ENCODE measurements at places on chromosomes 2 and 18.

DNA sequence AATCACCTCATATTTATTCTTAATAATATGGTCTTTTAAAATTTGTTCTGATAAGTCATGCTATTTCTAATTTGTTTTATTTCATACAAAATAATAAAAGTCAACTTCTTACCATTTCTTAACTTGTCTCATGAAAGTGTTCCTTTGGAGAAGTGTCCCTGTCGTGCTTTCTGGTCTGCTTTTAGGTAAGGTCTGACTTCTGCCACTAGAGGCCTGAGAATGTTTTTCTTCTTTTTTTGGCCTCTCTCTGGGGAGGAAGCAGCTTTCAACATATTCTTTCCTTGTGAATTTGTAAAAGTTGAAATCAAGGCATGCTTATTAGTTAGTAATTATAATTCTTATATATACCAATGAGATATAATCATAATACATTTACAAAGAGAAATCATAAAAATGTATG is 39.4 kb downstream of the MAP2 start:
- no peak for DNase-seq

GRCh38 chr2:124683536-124684428 is 658.7 kb downstream of the CNTNAP5 start:
- DNase-seq, result peak; percentile 67

DNA sequence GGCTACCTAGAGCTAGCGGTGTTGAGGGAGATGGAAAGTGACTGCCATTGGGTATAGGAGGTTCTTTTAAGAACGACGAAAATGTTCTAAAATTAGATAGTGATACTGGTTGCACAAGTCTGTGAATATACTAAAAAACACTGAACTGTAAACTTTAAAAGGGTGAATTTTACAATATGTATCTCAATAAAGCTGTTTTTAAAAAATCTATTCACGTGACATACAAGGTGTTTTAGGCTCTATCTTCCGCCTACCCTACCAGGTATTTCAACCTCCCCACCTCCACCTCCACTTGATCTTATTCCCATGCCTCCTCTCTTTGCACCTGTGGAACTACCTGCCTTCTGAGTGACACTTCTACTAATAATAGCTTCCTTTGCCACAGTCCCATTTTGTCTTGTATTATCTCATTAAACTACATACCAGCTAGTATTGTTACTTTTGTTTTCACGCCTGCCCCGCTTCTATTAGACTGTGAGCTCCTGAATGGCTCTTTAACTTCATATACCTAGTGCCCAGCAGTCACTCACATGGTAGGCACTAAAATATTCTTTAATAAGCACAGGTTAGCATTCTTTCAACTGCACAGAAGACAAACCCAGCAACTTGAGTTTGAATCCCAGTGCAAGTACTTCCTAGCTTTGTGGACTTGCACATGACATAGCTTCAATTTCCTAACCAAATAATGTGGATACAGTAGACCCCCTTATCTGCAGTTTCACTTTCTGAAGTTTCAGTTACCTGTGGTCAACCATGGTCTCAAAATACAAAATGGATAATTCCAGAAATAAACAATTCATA is 9.3 kb downstream of the ITSN2 start:
- no peak for DNase-seq

DNA sequence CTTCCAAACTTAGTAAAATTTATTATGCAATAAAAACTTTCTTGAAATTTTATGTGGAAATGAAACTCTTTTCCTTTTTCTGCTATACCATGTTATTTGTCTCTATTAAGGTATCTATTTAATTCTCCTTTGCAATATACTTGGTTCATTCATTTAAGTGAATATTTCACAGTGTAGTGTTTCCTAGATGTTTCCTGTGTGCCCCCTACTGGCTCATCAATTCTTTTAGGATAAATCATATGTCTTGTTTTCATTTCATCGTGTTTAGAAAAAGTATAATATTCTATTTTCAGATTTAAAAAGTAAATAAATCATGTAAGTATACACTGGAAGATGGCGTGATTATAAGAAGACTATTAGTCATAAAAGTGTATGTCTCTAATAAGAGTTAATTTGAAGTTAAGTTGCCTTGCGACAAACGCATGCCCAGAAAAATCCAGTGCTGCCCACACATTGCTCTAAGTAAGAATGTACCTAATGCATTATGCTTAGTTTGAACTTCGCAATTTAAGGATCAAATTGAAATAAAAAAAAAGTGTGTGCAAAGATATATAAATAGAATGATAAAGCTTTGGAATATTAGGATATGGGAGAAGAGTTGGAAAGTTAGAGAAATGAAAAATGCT is 525.4 kb downstream of the KCNJ3 start:
- DNase-seq, result peak; percentile 15

DNA sequence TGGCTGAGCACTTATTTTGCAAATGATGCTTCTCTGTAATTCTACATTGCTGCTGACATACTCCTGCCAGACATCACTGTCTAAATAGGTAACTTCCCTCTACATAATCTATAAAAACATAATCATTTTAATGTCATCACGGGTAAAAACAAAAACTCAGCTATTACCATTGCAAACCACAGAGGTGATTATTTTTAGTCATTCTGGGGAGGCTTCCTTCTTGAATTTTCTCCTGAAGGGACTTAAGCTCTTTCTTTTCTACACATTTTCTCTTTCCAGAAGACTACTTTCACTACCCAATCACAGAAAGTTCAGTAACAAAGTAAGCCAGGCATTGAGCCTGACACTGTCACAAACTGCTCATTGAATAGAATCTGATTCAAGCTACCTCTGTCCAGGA is 40.4 kb upstream of the NFU1 start:
- DNase-seq, result no peak

- DNase-seq, result no peak
Measured at GRCh38 chr18:75928706-75929105, 501.2 kb upstream of the SMIM21 start.

GRCh38 chr2:237256887-237257286 is 157.1 kb downstream of the COL6A3 start:
- DNase-seq, result no peak

DNA sequence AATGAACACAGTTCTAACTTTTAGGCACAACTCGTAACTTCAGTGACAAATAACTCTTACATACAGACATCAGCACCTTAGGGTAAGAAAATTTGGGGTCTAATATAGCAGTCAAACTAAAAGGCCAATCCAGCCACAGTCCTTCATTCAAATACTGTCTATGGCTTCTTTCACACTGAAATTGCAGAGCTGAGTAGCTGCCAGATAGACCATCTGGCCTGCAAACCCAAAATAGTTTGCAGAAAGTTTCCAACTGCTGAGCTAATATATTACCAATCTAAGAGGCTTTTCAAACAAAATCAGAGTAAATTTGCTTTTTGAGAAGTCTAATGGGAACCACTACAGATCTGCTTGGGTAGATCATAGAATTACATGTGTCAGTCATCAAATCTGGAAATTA is 183.4 kb downstream of the GALR1 start:
- DNase-seq, result no peak
